ENCODE measurements at places on chromosomes 2 and 18.

DNA sequence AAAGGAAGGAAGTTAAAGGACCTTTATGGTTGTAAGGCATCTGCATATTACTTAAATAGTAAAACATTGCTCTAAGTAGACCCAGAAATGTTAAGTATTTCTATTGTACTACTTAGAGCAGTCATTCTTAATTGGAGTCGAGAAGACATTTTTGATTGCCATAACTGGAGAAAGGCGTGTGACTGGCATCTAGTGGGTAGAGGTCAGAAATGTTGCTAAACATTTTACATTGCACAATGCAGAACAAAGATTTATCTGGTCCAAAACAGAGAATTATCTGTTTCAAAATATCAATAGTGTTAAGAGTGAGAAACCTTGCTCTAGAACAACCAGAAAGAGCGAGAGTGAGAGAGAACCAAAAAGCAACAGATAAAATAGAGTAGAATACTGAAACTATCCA lies 23.3 kb upstream of the ROCK1 start:
- DNase-seq = peak; percentile 8

DNA sequence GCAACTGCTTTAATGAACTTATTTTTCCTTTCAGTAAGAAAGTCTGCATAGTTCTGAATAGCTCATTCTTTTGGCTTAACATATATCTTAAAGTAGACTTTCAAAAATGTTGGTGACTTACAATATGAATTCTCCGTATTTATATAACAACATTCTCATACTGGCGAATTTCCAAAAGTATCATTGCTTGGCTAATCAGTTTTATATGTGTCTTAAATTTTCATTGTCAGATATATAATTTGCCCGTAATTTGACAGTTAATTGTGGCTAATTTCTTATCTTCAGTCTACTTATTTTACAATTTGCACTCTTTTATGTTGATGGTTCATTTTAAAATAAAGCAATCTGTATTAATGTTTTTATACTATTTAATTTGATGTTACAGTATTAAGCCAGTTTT lies 144.9 kb downstream of the ATP9B start:
- DNase-seq = no peak

DNA sequence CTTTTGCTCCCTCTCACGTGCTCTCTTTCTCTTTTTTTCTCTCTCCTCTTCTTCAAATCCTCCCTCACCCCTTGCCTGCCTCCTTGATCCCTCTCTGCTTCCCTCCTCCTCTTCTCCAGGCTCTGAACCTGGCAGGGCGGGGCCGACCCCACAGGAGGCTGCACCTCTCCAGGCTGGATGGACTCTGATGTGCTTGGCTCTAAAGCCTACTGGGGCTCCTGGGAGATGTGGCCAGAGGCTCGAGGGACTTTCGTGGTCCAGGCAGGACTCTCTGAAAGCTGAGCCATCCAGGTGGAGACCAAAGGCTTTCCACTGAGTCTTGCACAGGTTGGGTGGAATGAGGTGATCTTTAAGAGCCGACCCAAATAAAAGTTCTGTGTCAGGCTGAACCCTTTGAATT lies 25.4 kb downstream of the DYSF start:
- DNase-seq = no peak

- DNase-seq = no peak
These were observed 9.9 kb downstream of the BMP10 start for GRCh38 chr2:68861330-68861729.

- no peak for DNase-seq
These were observed 12.5 kb upstream of the ATOH8 start for GRCh38 chr2:85741211-85741832.

- DNase-seq = no peak
These were observed 586.4 kb upstream of the ZEB2 start for GRCh38 chr2:145106293-145106692.

DNA sequence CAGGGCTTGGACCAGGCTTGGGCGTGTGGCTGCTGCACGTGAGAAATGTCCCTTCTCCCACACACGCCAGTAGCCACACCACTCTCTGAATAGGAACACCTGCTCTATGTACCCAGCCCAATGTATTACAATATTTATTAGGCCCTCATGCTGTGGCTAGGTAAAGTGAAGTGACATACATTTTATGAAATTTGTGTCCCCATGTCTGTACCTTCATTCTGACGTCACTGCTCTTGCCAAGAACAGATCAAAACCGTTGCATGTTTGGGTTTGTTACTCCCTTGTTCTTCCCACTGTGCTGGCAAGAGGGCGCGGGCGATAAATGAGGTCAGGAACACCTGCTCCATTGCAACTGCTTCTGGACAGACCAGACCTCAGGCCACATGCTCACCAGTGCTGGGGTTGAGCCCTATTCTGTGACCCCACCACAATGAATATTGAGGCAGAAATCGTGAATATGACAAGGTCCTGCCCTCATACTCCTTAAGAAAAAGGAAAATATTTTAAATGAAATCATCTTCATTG lies 436.4 kb upstream of the SALL3 start:
- no peak for DNase-seq

- no peak for DNase-seq
These were observed 12.9 kb downstream of the LAMA1 start for GRCh38 chr18:7104649-7105048.

GRCh38 chr2:191824398-191824797 lies 22.5 kb downstream of the CAVIN2 start:
- no peak for DNase-seq

GRCh38 chr2:200649724-200650123 lies 63.9 kb downstream of the AOX1 start:
- no peak for DNase-seq

GRCh38 chr2:30631051-30631671 lies 176.1 kb downstream of the CAPN13 start:
- no peak for DNase-seq

DNA sequence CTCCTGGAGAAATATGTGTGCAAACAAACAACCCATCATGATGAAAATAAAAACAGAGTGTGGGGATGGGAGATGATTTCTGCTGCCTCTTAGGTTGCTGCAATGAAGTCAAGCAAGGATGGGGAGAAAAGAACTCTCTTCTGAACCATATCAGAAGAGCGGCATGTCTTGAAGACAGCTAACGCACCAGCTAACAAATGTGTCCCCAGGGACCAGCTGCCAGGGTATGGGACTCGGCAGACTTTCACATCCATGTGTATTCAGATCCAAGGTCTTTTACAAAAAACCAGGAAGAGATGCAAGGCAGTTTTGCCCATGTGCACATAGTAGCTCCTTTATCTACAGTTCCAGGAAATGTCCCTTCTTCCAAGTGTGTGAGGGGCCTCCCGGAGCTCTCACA lies 125.4 kb downstream of the CLIP4 start:
- DNase-seq = no peak

DNA sequence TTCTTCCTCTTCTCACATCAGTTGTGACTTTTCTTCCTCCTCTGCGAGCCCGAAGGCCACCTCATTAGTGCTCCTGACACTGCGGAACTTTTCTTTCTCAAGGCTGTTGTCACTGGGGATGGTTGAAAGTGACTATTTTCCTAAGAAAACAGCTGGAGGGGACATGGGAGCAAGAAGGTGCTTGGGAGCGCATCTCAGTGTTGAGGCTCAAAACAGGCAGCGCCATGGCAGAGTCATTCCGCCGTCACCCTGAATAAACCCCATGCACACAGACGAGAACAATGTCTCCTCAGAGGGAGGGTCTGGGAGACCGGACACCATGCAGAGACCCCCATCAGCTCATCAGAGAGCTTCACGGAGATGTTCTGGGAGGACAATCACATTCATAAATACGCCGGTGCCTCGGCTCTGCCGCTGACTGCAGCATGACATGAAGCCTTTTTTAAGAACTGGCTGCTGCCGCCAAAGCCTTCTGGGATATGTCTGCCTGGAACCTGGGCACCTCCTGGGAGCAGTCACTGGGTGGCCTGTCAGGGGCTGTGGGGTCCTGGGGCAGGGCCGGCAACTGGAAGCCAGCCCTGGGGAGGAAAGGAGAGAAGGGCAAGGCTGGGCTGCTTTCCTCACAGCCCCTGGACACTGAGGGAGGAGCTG lies 19.2 kb downstream of the ATOH8 start:
- no peak for DNase-seq

DNA sequence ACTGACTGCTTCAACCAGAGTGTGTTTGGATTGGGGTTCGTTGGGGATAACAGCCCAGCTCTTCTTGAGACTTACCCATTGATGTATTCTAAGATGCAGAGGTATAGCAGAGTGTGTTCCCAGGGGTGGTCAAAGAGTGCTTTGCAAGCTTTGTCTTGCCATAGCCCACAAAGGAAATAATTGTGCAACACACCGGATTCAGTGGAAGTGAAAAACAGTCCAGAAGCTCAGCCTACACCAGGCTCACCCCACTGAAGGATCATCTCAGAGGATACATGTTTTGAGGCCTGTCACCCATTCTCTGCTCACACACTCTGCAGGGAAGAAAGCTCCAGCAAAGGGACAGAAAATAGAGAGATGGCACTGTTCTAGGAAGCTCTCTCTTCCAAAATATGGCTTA lies 9.6 kb downstream of the CACNB4 start:
- no peak for DNase-seq

DNA sequence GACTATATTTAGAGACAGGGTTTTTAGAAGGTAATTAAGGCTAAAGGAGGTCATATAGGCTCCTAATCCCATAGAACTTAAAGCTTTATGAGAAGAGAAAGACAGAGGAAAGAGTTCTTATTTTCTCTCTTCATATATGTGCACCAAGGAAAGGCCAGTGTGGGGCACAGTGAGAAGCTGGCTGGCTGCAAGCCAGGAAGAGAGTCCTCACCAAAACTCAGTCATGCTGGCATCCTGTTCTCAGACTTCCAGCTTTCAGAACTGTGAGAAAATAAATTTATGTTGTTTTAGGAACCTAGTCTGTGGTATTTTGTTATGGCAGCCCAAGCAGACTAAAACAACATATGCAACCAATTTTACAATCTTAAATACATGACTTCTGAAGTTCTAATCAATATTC lies 31.5 kb upstream of the ATIC start:
- no peak for DNase-seq

DNA sequence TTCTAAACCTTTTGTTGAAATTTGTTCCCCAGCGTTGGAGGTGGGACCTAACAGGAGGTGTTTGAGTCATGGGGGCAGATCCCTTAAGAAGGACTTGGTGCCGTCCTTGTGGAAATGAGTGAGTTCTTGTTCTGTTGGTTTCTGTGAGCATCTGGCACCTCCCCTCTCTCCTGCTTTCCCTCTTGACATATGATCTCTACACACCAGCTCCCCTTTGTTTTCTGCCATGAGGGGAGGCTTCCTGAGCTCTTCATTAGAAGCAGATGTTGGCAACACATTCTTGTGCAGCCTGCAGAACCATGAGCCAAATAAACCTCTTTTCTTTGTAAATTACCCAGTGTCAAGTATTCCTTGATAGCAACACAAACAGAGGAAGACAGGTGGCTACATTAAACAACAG lies 23.8 kb downstream of the NABP1 start:
- DNase-seq = no peak

- DNase-seq = no peak
These were observed 93.7 kb upstream of the HS6ST1 start for GRCh38 chr2:128412181-128412871.
